HT1080 (cell line): ENCODE measurements at places on chromosomes 11 and 22. TPM values are rescaled to one million over a fixed set of nuclear protein-coding genes. Genes with fewer than 3 reads are reported as not detected.

Gene MUC5AC
- total RNA-seq: not detected in 2 replicates

DNA sequence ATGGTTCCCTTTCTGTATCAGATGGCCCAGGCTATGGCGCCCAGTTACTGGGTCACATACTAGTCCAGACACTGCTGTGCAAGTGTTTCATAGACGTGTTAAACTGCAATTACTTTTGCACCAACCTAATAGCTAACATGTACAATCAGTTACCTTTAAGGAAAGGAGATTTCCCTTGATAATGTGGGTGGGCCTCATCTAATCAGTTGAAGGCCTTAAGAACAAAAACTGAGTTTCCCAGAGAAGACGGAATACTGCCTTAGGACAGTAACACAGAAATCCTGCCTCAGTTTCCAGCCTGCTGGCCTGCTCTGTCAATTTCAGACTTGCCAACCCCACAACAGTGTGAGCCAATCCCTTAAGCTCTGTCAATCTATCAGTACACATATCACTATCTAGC is 229.9 kb upstream of the SYN3 start:
- DNase-seq: no peak

Gene TBX10
- total RNA-seq: not detected in 2 replicates

DNA sequence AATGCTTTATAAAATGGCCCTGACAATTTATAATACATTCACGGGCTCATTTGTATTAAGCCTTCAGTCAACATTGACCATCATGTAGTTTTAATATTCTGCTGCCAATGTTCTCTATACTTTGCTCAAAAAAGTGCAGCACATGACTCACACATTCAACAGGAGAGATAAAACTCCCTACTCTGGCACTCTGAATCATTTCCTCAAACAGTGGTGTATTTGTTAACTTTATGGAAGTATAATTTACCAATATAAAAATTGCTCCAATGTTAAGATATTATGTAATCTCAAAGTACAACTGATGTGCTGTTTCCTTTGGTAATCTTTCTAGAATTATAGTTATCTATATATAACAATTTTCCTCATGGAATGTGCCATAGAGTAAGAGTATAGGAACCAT is 39.9 kb downstream of the MAML2 start:
- peak; percentile 83 for DNase-seq

DNA sequence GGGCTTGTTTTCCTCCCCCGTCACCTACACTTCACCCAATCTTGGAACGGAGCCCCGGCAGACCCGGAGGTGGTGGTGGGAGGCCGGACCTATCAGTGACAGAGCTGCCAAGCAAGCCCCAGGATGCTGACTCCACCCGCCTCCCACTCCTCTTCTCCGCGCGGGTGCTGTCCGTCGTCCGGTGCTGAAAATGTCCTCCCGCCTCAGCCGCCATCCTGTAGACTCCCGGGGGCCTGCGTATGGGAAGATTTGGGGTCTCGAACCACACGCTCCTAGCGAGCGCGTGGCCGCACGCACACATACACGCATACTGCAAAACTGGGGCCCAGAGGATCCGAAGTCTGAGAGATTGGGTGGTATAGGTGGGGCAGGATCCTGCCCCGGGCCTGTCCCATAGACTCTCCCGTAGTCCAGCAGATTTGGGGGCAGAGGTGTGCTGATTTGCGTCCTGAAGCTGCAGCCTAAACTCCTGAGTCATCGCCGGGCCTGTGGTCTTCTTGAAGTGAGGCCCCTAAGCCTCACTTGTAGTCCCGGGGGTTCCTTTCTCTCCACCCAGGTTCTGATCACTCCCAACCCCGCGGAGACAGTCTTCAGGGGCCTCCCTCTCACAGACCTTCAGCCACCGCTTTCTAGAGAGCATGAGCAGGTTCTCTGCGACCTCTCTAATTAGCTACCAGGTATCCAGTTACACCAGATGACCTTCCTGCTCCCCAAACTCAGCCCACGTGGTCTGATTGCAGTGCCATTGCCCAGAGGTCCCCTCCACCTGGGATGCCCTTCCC is 796 bp upstream of the YIF1A start:
- DNase-seq: no peak

Gene MMP13
- 0.47 and 0.63 TPM in 2 replicates for total RNA-seq

DNA sequence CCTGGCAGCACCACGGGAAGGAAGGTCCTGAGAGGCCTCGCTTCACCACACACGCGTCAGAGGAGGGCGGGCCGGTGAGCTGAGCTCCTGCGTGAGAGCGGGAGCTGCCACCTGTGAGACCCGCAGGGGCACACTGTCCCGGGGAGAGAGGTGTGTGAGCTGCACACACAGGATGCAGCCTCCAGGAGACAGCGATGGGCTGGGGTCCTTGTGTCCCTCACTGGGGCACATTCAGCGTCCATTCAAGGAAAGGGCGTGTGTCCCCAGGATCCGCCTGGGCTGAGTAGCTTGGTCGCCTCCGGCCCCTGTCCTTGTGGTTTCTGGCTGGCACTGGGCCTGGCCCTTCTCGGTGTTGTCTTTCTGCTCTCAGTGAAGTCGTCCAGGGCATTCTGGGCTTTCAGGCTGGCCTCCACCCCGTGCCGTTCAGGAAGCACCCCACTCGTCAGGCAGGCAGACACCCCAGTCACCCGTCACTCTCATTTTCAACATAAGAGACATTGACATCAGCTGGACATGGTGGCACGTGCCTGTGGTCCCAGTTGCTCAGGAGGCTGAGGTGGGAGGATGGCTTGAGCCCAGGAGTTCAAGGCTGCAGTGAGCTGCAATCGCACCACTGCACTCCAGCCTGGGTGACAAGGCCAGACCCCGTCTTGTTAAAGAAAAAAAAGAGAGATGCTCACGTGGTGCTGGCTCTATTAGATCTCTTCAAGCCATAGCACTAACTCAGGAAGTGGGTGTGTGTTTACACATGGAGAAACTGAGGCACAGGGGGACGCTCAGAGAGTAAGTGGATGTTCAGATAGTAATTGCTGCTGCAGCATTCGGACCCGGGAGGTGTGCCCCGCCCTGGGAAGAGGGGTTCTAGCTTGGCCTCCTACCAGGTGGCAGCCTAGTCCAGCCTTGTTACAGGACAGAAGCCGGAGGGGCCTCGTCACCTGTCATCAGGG is 1081.6 kb downstream of the BRD1 start:
- DNase-seq: no peak

Gene TYR
- not detected in 2 replicates for total RNA-seq

- DNase-seq: no peak
Measured at GRCh38 chr11:76723142-76723541, 52.6 kb upstream of the LRRC32 start.

Gene F2
- total RNA-seq: not detected in 2 replicates

DNA sequence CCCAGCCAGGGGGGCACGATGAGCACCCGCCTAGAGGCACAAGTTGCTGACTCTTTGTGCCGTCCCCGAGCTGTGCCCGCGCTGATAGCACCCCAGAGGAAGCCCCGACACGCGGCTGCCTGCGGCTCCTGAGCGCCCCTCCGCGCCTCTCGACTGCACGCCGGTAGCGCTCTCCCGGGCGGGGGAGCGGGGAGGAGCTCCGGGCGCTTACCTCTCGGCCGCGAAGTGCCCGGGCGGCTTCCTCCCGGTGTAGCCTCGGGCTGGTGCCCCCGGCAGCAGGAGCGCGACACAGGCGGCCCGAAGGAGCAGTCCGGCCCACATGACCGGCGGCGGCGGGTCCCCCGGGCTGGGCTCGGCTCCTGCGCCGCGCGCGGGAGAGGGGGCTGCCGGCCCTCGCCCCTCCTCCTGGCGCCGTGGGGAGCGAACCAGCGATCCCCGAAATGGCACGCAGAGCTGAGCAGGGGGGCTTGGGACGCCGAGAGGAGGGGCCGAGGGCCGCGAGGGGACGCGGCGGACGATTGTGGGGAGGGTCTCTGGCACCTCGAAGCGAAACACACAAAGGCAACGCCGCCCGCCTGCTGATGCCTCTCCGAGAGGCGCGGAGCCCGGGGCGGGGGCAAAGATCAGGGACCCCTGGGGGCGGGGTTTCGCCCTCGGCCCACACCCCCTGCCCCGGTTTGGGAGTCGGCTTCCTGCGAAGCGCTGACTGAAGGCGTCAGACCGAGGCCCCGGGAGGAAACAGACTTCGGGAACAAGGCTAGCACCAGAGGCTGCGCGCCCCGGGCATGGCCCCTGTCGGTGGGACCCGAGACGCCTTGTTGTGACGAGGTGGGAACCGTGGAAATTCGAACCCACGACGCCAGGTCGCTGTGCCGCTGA is at the start of gene VWCE:
Gene VWCE, minus strand, starts transcription at position 600 of the 879 bp plus-strand sequence. Its CDS starts 279 bp downstream, at position 321.
- peak; percentile 34 for DNase-seq

Gene TIRAP
- total RNA-seq: 3.3 and 3.6 TPM in 2 replicates

Gene ADAMTS8
- not detected in 2 replicates for total RNA-seq

- no peak for DNase-seq
Measured at GRCh38 chr22:30985561-30986208, 16.6 kb downstream of the TUG1 start.

Gene AGBL2
- total RNA-seq: 0.08 and 0.13 TPM in 2 replicates

DNA sequence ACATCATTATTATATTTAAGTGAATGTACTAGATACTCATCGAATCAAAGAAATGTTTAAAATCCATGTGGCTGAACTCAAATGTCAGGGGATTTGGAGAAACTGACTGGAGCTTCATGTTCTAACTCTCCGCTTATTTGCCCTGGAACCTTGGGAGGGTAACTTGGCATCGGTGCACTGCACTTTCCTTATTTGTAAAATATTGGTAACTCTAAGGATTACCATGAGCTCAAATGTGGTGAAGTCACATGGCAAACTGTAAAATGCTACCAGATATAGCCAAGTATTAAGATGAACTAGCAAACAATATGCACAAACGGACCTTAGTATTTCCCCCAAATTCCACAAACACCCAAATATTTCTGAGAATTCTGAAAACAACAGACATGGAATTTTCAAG is 75.6 kb downstream of the ETS1 start:
- DNase-seq: no peak

DNA sequence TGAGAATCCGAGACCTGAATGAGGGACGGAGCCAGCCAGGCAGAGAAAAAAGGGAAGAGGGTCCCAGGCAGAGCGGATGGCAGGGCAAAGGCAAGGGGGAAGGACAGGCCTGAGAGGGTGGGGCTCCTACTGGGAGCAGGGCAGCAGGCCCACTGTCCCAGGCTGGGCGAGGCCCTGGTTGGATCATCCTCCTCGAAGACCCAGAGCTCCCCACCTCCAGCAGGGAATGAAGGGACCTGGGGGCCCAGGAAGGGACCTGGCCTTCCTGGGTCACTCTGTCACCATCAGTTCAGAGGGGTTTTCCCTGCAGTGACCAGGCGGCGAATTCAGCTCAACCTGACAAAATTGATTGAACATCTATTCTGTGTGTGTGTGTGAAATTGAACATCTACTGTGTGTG is 4.0 kb downstream of the CD5 start:
- DNase-seq: no peak

Gene CCDC73
- 0.03 TPM in 1 of 2 replicates, not detected in the other for total RNA-seq

DNA sequence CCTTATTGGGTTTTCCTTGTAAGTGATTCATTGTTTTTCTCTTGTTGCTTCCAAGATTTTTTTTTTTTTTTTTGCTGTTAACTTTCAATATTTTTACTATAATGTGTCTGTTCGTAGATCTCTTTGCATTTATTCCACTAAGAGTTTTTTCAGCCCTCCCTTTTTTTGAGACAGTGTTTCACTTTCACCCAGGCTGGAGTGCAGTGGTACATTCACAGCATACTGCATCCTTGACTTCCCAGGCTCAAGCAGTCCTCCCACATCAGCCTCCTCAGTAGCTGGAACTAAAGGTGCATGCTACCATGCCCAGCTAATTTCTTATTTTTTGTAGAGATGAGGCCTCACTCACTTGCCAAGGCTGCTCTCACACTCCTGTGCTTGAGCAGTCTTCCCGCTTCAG is 1282.0 kb upstream of the CNTN5 start:
- DNase-seq: no peak

Gene LRRN4CL
- 0.13 and 0.20 TPM in 2 replicates for total RNA-seq

Gene FOLR3
- 0.16 TPM in 1 of 2 replicates, not detected in the other for total RNA-seq

- no peak for DNase-seq
Measured at GRCh38 chr22:37162221-37163095, 12.7 kb upstream of the IL2RB start.
